CMK (cell line): ENCODE measurements at places on chromosomes 13 and 19.

GRCh38 chr13:72534951-72535640, 192.3 kb downstream of the MZT1 start:
- DNase-seq = no peak

DNA sequence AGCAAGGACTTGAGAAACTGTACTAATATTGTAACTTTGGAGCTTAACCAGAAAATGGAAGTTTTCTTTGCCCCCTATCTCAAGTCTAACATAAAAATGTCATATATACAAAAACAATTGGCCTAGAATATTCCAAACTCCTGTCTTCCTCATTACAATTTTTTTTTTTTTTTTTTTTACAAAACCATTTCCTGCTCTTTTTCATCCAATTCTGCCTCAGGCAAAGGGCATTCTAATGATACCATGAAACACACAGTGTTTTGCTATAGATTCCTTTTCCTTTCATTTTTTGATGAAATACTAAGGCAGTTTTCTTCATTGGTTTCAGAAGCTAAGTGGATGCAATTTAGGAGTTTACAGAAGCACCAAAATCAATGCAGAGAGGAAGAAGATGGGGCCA, 119.7 kb downstream of the LHFPL6 start:
- no peak for DNase-seq

- no peak for DNase-seq
Measured at GRCh38 chr13:41434831-41435520, 22.4 kb upstream of the RGCC start.

DNA sequence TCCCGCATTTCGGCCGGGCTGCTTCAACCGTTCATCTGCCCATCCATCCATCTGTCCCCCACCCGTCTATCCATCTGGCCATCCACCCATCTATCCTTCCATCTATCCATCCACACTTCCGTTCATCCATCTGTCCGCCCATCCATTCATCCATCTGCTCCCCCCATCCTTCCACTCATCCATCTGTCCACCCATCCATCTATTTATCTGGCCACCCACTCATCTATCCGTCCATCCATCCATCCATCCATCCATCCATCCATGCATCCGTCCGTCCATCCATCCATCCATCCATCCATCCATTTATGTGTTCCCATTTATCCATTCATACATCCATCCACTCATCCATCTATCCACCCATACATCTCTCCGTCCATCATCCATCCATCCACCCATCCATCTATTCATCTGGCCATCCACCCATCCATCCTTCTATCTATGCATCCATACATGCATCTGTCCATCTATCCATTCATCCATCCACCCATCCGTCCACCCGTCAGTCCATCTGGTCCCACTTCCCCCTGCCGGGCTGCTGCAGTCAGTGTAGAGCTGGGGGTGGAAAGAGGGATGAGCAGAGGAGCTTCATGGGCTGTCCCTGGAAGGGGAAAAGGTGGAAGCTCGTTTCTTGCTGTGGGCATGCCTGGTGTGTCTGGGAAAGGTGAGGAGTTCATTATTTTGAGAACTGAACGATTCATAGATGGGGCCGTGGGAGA, 722 bp downstream of the HSD11B1L start:
- DNase-seq = no peak

DNA sequence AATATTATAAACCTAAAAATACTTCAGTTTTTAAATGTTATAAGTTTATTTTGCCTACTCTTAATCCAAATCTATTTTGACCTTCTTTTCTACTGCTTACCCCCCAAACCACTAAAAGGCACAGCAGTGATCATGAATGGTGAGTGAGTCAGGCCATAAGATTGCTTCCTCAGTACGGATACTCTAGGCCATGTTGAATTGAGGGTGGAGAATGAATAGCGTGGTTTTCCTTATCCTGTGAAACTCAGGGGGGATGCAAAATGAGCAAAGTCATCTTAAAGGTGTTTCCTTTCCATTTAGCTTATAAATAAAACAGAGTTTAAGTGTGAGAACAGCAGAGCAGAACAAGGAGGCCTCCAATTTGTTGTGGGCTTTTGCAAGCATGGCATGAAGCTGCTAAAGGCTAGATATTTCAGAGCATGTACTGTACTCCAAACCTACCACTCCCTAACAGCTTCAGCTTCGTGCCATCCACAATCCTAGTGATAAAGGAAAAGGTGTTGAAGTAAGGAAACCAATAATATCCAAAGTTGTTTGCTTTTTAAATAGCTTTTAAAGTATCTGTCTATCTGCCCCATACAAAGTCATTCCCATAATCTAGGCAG, 25.0 kb downstream of the SERPINE3 start:
- DNase-seq = no peak
